Breast epithelium (tissue), 4 donors: ENCODE measurements at places on chromosomes 5 and 9.

DNA sequence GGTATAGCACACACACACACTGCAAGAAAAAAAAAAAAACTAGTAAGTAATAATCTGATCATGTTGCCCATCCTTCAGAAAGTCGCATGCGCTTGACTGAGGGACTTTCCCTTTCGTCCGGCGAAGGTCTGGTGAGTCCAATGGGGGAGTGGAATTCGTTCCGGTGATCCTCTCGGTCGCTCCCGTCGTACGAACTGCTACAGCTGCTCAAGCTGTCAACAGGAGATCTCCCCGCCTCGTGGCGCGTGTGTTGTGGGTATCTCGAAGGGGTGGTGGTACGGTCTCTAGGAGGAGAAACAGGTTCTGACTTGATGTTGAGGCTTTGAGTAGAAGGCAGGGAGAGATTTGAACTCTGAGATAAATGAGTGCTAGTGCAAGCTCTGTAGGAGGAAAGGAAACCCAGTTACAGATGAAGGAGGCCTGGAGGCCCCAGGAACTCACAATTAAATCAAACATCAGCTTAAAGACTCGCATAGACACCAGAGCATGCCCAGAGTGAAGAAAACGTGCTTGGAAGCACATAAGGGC is 160.4 kb downstream of the MEF2C start:
- no peaks in the 10 kb centered on the region for H3K4me1 ChIP-seq
- no peak for DNase-seq
- no peak overlapping the region for H3K27ac ChIP-seq
- no peak overlapping the region for H3K4me3 ChIP-seq
- no peaks in the 10 kb centered on the region for H3K36me3 ChIP-seq
- H3K27me3 ChIP-seq = no peaks in the 10 kb centered on the region

- no peaks in the 10 kb centered on the region for H3K4me1 ChIP-seq
- H3K27me3 ChIP-seq = no peaks in the 10 kb centered on the region
- no peaks in the 10 kb centered on the region for H3K36me3 ChIP-seq
- H3K4me3 ChIP-seq = no peak overlapping the region
- no peak overlapping the region for H3K27ac ChIP-seq
- no peak for DNase-seq
Observed at GRCh38 chr9:33131790-33132772, 35.1 kb downstream of the B4GALT1 start.

DNA sequence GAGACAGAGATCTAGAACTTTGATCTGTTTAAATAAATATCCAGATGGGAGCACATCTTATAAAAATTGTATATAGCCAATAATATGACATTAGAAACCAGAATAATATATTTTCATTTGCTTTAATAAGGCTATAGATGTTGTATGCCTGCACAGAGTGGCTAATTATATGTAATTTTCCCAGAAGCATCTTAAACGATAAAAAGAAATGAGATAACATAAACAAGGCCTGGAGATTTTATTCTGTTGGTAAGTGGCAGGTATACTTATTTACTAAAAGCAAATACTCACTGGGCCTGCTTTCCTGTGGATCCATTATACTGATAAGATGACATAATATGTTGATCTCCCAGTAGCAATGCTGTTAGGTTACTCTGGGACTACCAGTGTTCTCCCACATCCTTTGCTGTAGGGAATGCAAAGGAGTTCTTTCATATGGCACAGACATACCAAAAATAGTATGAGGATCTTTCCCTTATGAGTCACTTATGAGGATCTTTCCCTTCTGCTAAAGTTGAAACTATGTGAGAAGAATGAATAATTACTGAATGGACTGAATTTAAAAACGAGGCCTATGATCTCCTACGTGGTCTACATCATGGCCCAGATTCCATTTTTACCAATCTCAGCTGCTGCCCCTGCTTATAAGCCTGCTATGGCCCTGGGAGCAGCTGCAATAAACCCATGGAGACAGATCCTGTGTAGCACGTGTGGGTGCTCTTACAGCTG is 112.1 kb downstream of the NUDT12 start:
- H3K4me1 ChIP-seq = no peaks in the 10 kb centered on the region
- H3K36me3 ChIP-seq = no peaks in the 10 kb centered on the region
- H3K27me3 ChIP-seq = no peaks in the 10 kb centered on the region
- no peak overlapping the region for H3K27ac ChIP-seq
- no peak overlapping the region for H3K4me3 ChIP-seq
- DNase-seq = no peak

DNA sequence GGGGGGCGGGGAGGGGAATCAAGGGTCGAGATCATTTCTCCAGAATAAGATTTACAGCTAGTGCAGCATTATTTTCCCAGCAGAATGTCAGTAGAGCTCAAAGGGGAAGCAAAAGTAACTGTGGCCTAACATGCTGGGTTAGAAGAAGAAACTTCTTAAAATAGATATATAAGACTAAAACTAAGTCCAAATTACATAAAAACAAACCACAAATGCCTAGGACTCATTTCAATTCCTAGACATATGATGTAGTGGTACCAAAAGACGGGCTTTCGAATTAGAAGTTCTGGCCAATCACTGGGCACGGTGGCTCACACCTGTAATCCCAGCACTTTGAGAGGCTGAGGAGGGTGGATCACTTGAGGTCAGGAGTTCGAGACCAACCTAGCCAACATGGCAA is 20.8 kb upstream of the MELK start:
- H3K4me3 ChIP-seq = no peak overlapping the region
- H3K27ac ChIP-seq = no peak overlapping the region
- no peaks in the 10 kb centered on the region for H3K4me1 ChIP-seq
- H3K36me3 ChIP-seq = no peaks in the 10 kb centered on the region
- H3K27me3 ChIP-seq = no peaks in the 10 kb centered on the region
- no peak for DNase-seq

GRCh38 chr5:175471628-175472027 is 6.7 kb upstream of the SFXN1 start:
- no peak overlapping the region for H3K4me3 ChIP-seq
- no peak overlapping the region for H3K27ac ChIP-seq
- no peaks in the 10 kb centered on the region for H3K36me3 ChIP-seq
- no peak for DNase-seq

DNA sequence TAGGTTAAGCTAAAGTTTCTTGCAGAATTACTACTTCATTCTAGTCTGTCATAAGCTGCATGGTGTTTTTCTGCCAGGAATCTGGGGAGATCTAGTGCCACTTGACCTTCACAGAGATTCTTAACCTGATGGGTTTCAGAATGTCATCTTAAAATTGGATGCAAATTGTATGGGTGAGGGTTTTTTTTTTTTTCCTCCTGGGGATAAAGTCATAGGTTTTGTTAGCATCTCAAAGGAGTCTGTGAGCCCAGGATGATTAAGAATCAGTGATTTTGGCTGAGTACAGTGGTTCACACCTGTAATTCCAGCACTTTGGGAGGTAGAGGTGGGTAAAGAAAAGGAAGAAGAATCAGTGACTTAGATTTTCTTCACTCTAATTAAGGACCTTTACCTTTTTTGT is 51.2 kb downstream of the NIM1K start:
- H3K27me3 ChIP-seq = no peaks in the 10 kb centered on the region
- H3K36me3 ChIP-seq = no peaks in the 10 kb centered on the region
- DNase-seq = no peak
- no peaks in the 10 kb centered on the region for H3K4me1 ChIP-seq

DNA sequence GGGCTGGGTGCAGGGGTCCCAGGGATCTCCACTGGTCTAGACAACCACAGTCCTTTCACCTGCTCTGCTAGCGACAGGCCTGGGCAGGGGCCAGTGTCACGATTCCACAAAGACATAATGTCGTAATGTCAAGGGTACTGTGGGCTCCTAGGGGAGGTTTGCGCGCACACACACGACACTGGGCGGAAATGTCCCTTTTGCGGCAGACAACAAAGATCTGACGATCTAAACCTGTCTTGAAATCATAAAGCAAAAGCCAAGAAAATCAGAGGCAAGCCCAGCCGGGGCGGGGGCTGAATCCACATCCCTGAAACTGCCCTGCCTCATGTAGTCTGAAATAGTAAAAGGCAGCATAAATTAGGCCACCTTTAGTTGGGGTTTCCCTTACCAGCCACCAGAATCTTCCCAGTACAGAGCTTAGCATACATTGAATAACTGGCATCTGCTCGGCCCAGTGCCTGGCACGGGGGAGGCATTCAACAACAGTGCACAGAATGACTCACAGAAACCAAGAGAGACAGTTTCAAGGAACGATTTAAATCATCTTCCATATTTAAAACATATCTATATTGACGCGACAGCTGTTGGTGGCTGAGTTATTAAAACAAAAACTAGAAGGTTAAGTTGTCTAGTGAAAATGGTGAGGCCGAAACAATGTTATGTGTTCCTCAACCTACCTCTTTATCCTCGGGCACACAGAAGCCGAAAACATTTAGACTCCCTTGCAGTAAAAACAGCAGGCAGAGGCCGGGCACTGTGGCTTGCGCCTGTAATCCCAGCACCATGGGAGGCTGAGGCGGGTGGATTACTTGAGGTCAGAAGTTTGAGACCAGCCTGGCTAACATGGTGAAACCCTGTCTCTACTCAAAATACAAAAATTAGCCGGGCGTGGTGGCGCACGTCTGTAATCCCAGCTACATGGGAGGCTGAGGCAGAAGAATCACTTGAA is 151.0 kb downstream of the MYO10 start:
- H3K4me3 ChIP-seq = no peak overlapping the region
- H3K27ac ChIP-seq = no peak overlapping the region
- no peaks in the 10 kb centered on the region for H3K27me3 ChIP-seq
- DNase-seq = no peak

DNA sequence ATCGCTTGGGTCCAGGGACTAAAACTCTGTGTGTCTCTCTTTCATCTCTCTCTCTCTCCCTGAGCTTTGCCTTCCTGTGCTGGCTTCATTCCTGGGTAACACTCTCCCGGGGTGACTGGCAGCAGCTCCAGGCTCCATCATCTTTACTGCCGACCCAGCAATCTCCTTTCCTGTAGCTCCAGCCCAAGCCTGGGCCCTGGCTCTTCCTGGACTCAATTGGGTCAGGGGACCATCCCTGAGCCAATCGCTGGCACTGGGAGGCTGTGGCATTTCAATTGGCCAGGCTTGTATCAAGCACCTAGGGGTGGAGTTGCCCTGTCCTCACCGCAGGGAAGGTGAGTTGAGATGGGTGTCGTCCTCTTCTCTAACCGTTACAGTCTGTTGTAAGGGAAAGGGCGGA is 31.9 kb downstream of the FAM240B start:
- no peak for DNase-seq
- H3K4me3 ChIP-seq = peak overlapping the region; percentile 59
- H3K27ac ChIP-seq = no peak overlapping the region
- H3K36me3 ChIP-seq = no peaks in the 10 kb centered on the region
- no peaks in the 10 kb centered on the region for H3K4me1 ChIP-seq

DNA sequence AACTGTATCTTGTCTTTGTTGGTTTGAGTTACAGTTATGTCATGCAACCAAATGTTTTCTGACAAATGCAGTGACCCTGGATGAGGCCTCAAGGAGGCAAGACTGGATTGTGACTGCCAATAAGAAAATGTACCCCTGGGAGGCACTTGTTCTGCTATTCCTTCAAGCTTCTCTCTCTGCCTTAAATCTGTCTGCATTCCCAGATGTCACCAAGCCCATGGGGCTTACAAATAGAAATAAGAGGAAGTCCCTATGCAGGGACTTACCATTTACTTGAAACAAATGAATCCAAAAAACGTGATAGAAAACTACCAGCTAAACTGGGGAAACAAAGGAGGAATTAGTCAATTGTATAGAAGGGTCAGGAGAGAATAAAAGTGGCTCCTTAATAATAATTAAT is 8.2 kb upstream of the PARP8 start:
- H3K36me3 ChIP-seq = no peaks in the 10 kb centered on the region
- no peak for DNase-seq
- no peaks in the 10 kb centered on the region for H3K27me3 ChIP-seq
- H3K4me3 ChIP-seq = no peak overlapping the region
- H3K4me1 ChIP-seq = no peaks in the 10 kb centered on the region

GRCh38 chr5:65867542-65868195 is 58.7 kb upstream of the ERBIN start:
- no peaks in the 10 kb centered on the region for H3K36me3 ChIP-seq
- no peaks in the 10 kb centered on the region for H3K27me3 ChIP-seq
- H3K4me1 ChIP-seq = no peaks in the 10 kb centered on the region
- no peak for DNase-seq
- H3K4me3 ChIP-seq = no peak overlapping the region

DNA sequence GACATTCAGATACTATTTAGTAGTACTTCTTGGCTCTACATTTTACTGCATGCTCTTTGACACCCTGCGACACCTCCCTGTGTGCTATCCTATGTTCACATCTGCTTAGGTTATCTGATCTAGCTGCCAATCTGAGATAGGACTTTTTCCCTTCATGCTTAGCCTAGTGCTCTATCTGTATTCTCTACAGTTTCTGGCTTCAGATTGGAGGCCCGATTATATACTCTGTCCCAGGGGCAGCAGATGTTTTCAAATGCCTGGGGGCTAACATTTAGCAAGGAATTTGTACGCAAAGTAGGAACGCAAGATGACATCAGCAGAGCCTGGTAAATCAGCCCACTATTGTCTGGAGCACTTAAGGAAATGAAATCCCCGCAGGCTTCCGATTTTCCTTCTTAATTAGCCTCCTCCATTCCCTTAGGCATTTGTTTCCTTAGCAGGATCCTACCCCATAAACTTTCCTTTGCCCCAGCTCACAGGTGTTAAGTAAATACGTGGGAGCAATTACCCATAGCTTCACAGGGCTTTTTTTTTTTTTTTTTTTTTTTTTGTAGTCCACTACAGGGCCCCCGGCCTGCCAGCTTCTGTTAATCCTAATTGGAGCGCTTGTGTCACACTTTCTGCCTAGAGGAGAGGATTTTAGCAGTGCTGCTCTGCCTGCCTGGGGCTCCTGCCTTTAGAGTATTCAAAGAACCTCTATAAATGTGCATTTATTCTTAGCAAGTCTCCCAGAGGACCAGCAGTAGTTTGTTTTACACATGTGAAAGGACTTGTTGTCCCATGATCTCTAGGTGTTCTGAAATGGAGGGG is 61.1 kb upstream of the LPAR1 start:
- DNase-seq = no peak
- no peaks in the 10 kb centered on the region for H3K36me3 ChIP-seq
- no peaks in the 10 kb centered on the region for H3K27me3 ChIP-seq
- H3K4me3 ChIP-seq = no peak overlapping the region

DNA sequence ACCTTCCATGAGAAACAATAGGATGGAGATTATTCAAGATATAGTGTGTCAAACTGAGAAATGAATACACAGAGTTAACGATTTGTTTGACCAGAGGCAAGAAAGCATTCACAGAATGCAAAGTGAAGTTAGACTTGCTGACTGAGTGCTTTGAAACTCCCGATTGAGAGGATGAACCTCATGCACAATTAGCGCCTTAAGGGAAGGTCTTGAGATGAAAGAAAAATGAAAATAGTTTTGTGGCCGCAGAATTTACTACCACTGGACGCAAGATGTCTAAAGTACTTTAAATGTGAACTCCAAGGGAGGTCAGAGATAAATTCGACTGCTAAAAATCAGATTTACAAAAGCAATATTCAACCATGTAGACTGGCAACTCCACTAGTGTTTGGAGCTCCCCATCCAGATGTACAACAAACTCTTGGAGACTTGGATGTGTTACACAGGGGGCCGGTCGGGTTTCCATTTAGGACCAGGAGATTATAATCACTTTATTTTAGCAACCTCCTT is 707 bp upstream of the RIMOC1 start:
- DNase-seq = no peak
- H3K4me1 ChIP-seq = no peaks in the 10 kb centered on the region
- peak overlapping the region; percentile 96 for H3K27ac ChIP-seq
- H3K27me3 ChIP-seq = no peaks in the 10 kb centered on the region
